ENCODE measurements at places on chromosomes 3 and 15.

- no peak for DNase-seq
Observed at GRCh38 chr3:192024751-192025150, 563.8 kb downstream of the PYDC2 start.

DNA sequence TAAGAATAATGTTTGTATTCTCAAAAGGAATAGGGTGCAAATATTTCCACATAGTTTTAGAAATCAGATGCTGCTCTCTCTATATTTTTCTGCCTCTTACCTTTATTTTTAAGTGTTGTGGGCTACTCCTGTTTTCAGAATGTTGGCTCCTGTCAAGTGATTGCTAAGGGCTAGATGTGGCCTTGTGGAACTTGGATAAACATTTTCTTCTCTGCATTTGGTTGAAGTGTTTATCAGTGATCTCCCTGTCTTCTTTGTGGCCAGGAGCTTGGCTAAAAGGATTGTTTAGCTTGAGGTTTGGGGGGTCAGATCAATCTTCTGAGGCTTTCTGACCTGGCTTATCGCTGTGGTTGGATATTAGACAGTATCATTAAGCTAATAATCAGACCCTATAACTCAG, 112.6 kb downstream of the TCF12 start:
- DNase-seq = no peak

DNA sequence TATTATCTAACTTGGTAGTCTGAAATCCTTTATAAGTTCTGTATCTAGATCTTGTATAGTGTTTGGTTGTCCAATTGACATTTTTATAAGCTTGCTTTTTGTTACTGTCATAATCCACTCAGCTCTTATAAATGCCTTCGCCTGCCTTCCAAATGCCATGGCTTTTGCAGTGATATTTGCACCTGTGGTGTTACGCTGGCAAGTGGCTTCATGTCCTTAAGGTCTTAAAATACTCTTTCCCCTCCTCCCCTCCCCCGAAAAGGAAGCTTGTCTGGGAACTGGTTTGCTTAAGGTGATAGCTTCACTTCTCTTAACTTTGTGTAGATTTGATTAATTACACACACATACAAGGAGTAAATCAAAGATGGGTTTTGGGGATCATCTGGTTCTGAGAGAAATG, 62.0 kb downstream of the ABHD2 start:
- DNase-seq = no peak

DNA sequence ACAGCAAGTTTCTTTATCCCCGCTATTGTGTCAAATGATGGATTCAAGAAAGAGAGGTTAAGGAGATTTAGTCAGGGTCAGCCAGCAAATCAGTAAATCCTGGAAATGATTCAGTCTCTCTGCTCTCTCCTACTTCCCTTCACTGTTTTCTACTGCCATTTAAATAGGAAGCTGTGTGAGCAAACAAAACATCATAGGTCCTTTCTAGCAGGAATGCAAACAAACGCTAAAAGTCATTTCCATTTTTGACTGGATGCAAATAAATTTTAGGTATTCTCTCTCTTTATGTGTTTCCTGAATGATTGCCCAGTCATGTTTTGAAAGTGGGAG, 299.4 kb upstream of the RORA start:
- DNase-seq = no peak

- no peak for DNase-seq
Observed at GRCh38 chr15:29873264-29873663, 51.0 kb upstream of the TJP1 start.

DNA sequence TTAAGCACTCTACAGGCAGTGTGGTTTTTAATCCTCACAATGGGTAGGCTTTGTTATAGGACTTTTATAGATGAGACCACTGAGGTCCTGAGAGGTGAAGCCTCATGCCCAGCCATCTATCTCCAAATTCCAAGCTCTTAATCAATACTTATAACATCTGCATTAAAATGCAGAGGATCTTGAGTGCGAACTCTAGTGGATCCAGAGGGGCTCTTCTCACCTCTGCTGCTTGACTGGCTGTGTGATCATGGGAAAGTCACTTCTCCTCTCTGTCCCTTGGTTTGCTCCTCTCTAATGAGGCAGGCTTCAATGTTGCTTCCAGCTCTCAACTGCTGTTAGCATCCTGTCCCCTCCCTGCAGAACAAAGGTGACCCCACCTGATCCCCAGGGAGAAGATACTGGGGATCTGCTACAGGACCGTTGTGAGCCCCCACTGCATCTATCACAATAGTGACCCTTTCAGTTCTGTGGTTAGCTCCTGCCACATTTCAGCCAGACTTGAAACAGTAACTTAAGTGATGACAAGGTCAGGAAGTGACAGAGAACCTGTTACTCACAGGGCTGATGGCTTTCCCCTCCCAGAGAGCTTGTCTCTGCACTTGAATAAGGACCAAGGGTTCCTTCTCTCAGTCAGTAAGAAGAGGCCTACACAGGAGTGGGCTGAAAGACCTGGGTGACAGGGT, 1.3 kb downstream of the SLC27A2 start:
- DNase-seq = no peak

DNA sequence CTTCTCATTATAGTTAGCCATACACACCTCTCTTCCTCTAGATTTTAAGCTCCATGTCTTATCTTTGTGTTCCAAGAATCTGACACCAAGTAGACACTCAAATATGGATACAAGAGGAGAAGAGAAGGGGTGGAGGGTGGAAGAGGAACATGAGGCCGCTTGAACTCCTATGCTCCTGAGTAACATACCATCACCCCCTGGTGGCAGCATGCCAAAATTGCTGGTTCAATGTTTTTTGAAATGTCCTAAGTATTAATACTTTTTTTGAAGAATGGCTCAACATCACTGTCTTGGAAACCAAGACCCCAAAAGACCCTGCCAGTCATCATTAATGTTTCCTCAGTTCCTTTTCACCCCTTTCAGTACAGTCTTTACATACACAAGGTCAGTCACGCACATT, 71.8 kb upstream of the HACD2 start:
- no peak for DNase-seq

Data from skeletal muscle cell (primary cell).